Amniotic epithelial cell (primary cell): ENCODE measurements at places on chromosomes 2 and 18.

GRCh38 chr18:45617284-45617683 is 2.0 kb downstream of the SLC14A2 start:
- DNase-seq, result peak; percentile 67

DNA sequence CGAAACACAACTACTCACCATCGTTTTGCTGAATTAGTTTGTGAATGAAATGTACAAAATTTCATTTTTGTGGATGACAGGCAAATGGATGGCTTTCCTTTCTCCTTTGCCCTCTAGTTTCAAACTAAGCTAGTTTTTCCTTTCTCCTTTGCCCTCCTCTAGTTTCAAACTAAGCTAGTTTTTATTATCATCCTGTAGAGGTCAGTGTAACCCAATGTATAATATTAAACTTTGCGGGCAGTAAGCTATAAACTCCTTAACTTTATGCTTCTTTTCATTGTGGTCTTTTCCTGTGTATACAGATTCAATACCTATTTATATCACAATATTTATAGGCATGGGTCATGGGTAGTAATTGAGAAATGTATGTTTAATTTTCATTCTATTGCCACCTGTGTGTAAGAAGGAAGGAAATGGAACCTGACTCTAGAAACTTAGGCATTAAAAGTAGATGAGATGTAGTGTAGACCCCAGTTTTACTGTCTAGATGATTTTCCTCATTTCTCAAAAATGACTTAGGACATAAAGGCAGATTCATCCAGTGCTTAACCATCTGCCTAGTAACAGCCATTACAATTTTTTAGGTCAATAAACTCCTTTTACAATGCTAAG is 58.1 kb downstream of the MAP3K19 start:
- peak; percentile 45 for DNase-seq

DNA sequence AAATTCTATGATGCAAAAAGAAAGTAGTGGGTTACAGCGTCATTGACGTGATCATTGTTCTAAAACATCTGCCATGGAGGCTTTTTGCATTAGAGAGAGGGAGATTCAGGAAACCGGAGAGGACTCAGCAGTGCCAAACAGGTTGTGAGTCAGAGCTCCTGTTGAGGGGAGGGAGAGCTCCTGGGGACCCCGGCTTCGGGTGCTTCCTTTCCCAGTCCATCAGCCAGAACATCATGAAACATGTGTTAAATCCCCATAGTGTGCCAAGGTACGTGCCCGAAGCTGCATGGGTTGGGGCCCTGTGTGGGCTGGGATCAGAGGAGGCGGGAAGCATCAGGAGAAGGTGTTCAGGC is 791 bp upstream of the CYRIA start:
- DNase-seq, result no peak

DNA sequence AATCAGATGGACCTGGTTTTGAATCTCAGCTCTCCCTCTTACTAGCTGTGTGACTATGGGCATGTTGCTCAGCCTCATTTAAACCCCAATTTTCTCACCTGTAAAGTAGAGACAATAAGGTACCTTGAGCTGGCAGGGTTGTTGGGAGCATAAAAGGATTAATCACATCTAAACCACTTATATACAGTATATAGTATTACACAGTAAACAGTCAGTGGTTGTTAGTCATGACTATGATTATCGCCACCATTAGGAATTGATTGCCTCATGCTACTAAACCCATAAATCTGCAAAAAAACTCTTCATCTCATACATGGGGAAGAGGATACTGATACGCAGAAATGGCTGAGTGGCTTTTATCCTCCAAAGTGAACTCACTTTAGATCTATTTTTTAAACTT is 65.8 kb downstream of the INO80D start:
- DNase-seq, result no peak

- peak; percentile 46 for DNase-seq
Measured at GRCh38 chr18:63511285-63511684, 30.9 kb upstream of the SERPINB12 start.

- no peak for DNase-seq
Measured at GRCh38 chr18:58565021-58565420, 63.9 kb downstream of the ALPK2 start.

DNA sequence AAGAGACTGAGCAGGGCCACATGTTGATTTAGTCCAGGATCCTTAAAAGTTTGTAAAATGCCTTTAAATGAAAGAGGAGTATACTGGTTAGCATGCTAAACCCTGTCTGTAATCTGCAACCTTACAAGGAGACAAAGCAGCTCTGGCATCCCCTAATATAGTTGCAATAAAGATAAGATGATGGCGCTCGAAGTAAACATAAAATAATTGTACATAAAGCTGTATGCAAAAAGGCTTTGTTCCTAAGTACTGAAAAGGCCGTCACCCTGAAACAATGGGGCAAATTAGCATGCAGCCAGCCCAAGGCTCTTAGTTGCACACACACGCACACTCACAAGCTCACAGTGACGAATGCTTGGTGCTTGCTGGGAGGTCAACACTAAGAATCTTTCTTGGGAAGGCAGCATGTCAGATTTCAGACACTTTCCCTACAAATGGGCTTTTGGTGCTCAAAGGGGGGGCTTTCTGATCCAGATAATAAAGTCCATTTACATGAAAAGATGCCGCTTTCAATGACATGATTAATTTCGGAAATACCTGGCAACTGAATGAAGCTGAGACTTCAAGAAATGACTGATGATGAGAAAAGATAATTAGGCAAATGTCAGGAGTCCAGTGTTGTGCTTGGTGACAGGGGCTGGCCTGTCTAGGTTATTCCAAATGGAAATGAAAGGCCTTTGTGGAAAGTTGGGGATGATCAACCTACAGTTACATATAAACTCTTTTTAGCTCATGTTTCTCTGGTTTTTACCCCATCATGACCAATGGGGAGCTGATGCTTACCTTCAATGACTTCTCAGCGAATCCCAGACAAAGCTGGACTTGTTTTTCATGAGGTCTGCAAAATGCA is 370.3 kb downstream of the MEIS1 start:
- DNase-seq, result peak; percentile 17

DNA sequence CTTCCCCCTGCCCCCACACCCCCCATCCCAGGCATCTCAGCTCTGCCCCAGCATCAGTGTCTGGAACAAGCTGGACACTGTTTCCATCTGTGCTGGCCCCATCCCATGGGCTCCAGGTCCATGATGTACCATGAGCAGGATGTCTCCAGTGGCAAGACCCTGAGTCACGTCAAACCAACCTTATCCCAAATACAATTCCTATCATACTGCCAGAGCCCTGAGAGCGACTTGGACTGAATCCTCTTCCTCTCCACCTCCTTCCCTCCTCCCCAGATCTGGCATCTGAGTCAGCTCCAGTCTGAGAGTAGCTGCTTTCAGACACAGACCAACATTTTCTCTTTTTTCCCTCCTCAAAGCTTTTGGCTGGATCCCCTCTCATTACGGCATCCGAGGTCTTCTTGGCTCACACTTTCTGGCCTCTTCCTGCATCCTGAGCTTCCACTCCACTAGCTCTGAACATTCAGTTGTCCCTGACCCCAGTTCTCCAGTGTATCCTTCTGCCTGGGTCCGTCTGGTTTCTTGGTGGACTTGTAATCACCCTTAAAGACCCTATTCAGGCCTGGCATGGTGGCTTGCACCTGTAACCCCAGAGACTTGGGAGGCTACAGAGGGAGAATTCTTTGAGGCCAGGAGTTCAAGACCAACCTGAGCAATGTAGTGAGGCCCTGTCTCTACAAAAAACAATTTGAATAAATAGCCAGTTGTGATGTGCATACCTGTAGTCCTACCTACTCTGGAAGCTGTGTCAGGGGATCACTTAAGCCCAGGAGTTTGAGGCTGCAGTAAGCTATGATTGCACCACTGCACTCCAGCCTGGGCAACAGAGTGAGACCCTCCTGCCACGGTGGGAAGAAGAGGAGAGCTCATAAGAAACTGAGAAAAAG is 68.3 kb downstream of the ACKR3 start:
- DNase-seq, result peak; percentile 35

DNA sequence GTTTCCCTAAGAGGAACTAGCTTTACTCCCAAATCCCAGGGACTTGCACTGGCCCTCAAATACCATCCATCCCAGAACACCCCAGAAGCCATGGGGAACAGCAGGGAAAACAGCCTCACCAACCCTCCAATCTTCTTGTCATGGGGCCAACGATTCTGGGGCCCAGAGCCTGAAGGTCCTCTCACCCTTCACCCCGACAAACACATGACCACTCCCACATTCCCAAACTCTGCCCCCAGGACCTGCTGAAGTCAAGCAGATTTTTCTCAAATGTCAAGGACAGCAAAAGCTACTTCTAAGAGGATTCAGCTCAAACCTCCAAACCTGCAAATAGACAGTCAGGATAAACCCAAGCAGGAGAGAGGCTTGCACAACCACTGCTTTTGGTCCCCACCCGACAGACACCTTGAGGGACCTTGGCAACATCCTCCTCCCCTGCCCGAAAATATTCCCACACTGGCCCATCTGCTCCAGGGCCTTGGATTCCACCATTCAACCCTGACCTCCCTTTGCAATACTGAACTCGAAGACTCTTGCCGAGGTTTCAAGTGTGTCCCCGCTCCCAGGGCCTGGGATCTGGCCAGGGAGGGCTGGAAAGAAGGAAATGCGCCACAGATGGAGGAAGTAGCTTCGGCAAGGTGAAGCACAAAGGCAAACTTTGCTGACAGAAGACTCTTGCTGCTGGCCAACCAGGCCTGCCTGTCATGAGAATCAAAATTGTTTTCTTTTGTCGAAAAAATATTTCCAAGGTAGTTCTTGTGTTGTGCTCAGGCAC is 143.3 kb downstream of the ZFP36L2 start:
- no peak for DNase-seq

- DNase-seq, result no peak
Measured at GRCh38 chr2:9370746-9371145, 52.6 kb downstream of the ITGB1BP1 start.

DNA sequence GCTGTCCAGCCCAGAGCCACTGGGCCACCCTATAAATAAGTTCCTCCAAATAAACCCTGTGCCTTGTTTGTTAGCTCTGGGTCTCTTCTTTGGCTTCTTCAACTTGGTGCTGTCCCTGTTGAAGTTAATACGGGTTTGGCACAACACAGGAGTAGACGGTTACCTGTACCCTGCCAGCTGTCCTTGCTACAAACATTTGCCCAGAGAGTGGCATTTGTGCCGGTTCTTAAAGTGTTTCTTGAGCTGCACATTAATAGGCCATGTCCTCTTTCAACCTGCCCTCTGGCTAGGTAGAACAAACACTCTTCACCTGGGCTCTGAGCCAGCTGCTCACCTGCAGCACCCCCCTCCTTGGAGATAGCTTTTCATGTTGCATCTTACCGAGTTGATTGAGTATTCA is 139.2 kb downstream of the NEDD4L start:
- no peak for DNase-seq

GRCh38 chr2:215750763-215751162 is 262.6 kb downstream of the MREG start:
- DNase-seq, result no peak

- no peak for DNase-seq
Measured at GRCh38 chr2:168732506-168732905, 69.9 kb upstream of the NOSTRIN start.

- DNase-seq, result no peak
Measured at GRCh38 chr18:13502585-13502984, 223.8 kb downstream of the FAM210A start.

DNA sequence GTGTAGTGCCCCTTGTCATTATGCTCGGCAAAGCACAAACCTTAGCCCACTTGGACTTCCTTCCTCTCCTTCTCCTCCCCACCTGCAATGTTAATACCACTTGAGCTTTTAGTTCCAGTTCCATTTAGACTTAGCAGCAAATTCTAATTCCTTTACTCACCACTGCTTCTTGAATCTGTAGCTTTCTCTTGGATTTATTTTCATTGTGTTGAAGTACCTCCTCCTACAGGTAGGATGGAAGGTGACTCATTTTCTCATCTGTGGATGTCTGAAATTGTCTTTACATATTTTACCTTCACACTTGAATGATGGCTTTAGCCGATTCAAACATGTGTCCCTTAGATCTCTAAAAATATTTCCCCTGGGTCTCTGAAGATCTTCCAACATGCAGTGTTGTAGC is 32.8 kb upstream of the BIN1 start:
- DNase-seq, result no peak

- DNase-seq, result no peak
Measured at GRCh38 chr2:235391921-235392615, 101.8 kb upstream of the AGAP1 start.

GRCh38 chr2:80624062-80624461 is 319.5 kb upstream of the LRRTM1 start:
- DNase-seq, result no peak

- no peak for DNase-seq
Measured at GRCh38 chr2:62919041-62919440, 131.6 kb upstream of the OTX1 start.

GRCh38 chr2:39356922-39357639 is 80.0 kb downstream of the MAP4K3 start:
- DNase-seq, result no peak

GRCh38 chr18:74625157-74625556 is 27.5 kb downstream of the ZNF407 start:
- DNase-seq, result peak; percentile 24

GRCh38 chr18:12531749-12532148 is 124.0 kb downstream of the PRELID3A start:
- no peak for DNase-seq

GRCh38 chr18:50937183-50937582 is 30.7 kb upstream of the ELAC1 start:
- no peak for DNase-seq

- no peak for DNase-seq
Measured at GRCh38 chr18:67926929-67927864, 410.7 kb upstream of the DSEL start.

DNA sequence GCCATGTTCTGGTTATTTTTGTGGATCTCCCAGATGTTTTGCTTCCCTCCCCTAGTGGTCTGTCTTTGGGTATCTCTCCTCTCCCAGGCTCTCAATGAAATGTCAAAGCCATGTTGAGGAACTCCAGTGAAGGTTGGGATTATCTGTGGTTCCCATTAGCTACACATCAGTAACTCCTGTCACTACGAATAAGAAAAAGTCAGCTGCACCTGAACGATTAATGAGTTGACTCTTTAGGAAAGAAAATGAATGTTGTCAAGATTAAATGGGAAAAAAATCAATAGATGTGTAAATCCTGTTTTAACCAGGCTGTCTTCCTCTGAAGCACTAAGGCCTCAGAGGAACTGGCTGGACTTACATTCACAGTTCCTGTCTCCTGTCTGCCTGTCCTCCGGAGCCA is 94.0 kb upstream of the DAPL1 start:
- DNase-seq, result no peak

DNA sequence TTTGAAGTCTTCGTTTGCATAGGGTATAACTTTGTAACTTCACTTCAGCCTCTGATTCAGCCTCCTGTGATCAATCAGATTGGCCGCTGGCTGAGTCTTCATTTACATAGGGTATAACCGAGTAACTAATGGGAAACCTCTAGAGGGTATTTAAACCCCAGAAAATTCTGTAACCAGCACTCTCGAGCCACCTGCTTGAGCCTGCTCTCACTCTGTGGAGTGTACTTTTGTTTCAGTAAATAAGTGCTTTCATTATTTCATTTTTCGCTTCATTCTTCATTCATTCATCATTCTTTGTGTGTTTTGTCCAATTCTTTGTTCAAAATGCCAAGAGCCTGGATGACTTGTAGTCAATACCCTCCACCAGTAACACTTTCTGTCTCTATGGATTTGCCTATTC is 56.4 kb downstream of the CCDC85A start:
- DNase-seq, result no peak
